Psoas muscle (tissue), 8 donors: ENCODE measurements at places on chromosomes 1 and 21.
A peak's percentile ranks its signal among the peaks of the same experiment; 100 is the strongest.

- DNase-seq = no peak
Observed at GRCh38 chr1:51663105-51663504, 46.2 kb downstream of the OSBPL9 start.

DNA sequence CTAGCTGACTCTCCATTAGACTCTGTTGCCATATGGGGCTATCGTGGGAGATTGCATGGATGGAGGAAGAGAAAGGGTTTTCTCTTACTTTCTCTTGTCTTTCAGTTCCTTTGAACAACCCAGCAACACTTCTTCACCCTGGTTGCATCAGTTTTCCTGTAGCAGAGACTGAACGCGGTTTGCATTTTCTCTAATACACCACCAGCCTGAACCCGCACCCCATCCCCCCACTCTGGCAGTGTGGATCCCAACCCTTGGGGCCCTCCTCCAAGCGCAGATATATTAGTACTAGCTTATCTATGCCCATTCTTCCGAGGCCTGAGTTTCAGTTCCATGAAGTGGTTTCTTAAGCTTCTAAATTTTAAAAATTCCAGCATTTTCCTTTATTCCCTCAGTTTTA is 12.6 kb downstream of the DR1 start:
- DNase-seq = no peak

DNA sequence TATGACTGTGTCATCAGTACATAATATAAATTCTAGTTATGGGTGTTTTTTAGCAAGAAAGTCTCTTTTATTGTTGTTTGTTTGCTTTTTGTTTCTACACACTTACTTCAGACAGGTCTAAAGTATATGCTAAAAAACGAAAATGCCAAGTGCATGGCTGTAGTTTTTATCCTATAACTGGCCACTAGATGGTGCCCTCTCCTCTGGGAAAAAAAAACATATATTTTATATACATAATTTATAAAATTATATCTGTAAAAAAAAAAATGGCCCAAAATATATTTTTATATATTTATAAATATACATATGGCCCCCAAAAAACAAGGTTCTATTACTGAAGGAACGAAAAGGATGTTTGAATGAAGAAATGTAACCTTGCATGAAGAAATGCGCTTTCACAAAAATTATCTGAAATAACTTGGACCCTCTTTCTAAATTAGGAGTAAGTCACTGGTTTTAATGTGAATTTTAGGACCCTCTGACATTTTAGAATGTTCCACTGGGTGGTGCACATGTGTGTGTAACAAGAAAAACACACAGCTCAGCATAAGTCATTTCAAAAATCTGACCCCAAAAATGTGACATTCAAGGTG is 93.5 kb downstream of the TTLL7 start:
- DNase-seq = no peak

DNA sequence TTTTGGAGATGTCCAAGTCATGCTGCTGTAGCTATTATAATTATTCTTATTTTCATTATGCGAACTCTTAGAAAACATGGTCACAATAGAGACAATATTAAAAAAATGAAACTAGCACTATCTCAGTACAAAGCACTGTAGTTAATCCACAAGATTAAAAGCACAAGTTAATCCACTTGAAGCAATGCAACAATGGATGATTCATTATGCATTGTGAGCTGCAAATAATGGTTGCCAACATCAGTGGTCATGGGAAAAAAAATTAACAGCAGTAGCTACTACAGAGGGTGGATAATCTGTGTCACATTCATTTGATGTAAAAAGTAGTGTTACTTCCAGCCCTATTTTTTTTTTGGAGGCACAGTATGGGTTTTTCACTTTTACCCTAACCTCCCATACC is 56.7 kb downstream of the DPT start:
- no peak for DNase-seq

DNA sequence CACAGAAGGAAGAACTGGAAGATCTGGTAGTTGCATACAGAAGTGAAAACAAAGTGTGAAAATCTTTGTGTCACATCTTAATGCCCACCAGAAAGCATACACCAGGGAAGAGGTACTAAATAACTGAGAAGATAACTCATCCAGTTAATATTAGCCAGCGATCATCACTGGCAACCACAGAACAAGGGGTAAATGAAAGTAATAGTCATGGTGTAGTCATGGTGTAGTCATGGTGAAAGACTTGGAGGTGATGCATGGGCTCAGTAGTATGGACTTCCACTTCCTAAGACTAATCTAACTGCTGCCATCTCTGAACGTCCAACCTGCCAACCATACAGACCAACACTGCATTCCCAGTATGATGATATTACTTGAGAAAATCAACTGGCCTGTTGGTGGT is 481.2 kb upstream of the NR5A2 start:
- DNase-seq = no peak

DNA sequence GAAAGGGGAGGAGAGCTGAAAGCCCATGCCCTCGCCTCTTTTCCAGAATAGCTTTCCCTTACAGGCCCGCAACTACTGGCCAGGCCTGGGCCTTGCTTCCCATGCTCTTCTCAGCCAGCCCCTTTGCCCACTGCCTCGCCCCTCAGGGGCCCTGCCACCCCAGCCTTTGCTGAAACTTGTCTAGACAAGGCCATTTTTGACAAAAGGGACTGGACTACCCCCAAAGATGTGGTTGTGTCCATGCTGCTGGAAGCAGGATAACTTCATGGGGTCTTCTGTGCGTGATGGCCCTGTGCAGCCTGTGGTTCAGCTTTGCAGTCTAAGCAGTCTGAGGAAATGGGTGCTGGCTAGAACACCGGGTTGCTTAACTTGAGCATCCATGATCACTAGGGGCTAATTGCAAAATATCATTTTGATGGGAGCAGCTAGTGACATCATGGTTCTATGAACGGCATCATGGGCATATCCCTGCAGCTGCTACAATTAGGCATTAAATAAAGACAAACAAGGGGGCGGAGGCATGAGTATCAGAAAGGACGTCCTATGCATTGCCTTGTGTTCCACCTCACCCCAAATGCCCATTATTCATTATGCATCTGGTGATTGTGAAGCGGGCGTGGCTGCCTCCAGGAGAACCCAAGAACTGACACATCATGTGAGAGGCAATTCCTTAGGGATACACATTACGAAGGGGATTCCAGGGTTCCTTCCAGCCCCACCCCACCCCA is 36.8 kb downstream of the NTPCR start:
- DNase-seq = no peak

DNA sequence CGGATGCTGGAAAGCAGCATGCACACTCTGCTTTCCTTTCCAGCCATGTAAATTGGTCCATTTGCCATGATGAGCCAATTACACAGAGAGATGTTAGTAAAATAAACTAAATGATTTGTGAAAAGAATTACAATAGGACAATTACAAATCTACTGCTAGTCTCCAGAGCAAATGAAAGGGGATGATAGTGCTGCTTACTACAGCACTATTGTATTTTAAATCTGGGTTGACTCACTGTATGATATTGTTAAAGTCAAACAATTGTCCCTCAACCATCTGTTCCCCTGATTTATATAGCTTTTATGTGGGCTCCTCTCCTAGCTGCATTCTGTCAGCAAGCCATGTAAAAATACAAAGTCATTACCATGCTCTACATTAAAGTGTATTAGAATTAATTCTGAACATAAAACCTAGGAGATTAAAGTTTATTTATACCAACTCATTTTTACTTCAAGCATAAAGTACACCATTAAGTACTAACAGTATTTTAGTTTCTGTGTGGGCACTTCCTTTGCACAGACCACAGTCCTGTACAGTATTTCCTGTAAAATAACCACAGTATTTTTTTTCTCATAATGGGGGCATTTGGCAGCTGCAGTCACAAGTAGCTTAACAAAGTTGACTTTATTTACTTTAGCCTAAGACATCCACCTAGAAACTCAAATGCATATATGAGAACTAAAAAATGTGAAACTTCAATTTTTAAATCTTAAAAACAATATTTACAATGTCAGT is 135.8 kb downstream of the VAV3 start:
- DNase-seq = no peak

GRCh38 chr1:31883357-31883942 is 54.7 kb downstream of the PTP4A2 start:
- DNase-seq = no peak

GRCh38 chr1:99590578-99591209 is 55.2 kb upstream of the PALMD start:
- peak; percentile 25 for DNase-seq

DNA sequence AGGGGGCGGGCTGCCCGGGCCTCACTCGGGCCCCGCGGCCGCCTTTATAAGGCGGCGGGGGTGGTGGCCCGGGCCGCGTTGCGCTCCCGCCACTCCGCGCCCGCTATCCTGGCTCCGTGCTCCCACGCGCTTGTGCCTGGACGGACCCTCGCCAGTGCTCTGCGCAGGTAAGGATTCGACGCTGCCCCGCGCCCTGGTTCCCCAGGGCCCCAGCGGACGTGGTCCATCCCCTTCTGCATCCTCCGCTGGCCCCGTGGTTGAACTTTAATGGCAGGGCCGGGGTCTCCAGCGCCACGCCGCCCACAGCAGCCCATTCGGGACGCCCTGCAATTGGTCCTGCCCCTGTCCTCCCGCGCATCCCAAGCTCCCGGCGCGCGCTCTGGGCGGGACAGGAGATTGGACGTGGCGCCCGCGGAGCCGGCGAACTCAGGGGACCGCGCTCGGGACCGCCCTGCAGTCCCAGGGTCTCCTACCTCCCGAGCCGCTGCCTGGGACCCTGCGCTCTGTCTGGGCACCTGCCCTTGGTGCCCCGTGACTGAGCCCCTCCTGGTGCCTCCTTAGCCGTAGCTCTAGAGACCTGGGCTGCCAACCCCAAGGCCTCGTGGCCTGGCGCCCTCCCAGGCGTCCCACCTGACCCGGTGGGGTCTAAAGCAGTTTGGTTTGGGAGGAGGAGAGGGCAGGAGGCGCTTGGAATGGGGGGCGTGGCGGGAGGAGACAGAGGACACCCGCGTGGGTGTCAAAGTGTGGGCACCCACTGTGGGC is at the start of gene ALPL:
ALPL (plus strand) TSS at position 73 of the 762 bp plus-strand sequence. CDS start 44,659 bp downstream, outside the sequence.
- no peak for DNase-seq

- no peak for DNase-seq
Observed at GRCh38 chr1:92599184-92599583, 112.5 kb upstream of the GFI1 start.

GRCh38 chr21:38797470-38797869 is 8.3 kb upstream of the ETS2 start:
- no peak for DNase-seq

DNA sequence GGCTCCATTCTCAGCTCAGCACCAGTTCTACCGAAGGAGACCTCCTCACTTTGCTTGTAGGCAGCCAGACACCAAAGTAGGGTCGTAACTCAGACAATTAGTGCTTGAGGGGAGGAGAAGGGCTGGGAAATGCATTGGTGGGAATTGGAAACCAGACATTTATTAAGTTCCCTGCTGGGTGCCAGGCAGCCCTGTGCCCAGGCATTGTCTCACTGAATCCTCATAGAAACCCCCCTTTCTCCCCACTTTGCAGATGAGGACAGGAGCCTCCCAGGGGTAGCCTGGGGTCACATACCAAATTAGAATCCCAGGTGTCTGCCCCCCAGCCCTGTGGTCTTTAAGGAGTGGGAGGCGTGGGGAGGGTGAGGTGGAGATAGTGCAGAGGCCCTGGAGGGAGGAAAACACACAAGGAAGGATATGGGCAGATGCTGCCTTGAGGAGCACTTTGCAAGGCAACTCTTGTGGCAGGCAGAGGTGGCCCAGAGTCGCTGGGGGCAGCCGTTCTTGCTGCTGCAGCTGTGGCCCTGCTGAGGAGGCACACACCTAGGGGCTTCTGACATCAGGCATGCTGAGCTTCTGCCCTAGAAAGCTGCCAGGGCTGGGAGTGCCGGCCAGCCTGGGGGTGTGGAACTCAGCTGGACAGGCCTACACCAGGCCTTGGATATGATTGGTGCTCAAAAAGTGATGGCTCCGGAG is 29.4 kb downstream of the CDK18 start:
- no peak for DNase-seq

- DNase-seq = no peak
Observed at GRCh38 chr1:212794561-212795014, 2.9 kb downstream of the TATDN3 start.

DNA sequence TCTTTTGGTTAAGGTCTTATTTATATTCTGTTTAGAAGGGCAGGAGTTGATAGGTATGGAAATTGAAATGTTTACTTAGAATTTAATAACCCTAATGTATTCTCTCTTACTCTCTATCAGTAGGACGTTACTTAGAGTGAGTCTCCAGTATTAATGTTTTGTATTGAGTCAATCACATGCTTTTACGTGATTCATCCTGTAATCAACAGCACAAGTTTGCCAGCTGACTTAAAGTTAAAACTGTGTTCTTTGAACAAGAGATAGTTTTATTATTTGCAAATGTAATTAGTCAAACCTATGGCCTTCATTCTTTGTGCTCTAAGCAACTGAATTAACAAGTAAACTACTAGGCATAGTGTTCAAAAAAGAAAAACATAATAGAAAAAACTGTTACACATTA is 57.3 kb downstream of the PKN2 start:
- no peak for DNase-seq

- DNase-seq = no peak
Observed at GRCh38 chr21:31920275-31920674, 47.5 kb downstream of the HUNK start.

DNA sequence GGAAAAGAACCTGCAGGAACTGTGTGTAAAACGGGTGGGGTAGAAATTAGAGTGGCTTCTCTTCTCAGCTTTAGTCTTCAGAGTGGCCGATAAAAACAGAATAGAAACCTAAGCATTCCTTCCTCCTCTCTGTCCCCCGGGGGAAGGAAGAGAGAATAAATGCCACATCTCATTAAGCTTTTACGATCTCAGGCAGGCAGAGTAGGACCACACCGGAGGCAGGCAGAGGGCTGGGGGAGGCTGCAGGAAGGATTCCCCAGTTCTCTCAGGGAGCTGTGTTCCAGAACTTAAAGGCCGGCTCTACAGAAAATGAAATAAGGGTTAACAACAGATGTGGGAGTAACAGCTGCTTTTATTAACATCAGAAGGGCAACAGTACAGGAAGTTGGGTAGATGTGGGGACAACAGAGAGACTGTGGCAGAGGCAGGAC is 24.5 kb upstream of the MEF2D start:
- DNase-seq = no peak

DNA sequence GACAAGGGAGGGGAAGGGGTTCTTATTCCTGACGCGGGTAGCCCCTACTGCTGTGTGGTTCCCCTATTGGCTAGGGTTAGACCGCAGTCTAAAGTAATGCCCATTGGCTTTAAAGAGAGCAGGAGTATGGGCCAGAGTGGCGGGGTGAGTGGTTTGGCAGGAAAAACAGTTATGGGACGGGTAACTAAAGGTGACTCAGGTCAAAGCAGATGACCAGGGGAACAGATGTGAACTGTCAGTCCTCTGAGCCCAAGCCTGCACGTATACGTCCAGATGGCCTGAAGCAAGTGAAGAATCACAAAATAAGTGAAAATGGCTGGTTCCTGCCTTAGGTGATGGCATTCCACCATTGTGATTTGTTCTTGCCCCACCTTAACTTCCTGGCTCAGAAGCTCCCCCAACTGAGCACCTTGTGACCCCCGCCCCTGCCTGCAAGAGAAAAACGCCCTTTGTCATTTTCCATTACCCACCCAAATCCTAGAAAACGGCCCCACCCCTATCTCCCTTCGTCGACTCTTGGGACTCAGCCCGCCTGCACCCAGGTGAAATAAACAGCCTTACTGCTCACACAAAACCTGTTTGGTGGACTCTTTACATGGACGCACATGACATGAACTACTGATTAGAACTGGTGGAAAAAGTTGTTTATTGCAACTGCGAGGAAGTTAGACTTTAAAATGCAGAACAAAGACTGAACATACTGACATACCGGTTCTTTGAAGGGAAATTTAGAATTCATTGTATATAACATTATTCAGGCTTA is 758 bp upstream of the ATAD3B start:
- DNase-seq = no peak
